Smooth muscle cell of the coronary artery (primary cell): ENCODE measurements at places on chromosomes 5 and 9. TPM values are rescaled to one million over a fixed set of nuclear protein-coding genes. Genes with fewer than 3 reads are reported as not detected.

The ADAMTS2 gene
- 67.2 and 67.6 TPM in 2 replicates for total RNA-seq

The ASTN2 gene
- 7.1 and 24.5 TPM in 2 replicates for total RNA-seq

The SPINK7 gene
- total RNA-seq: not detected in 2 replicates

The CNTNAP3B gene
- 0.94 and 25.9 TPM in 2 replicates for total RNA-seq

The GZMA gene
- 0.08 TPM in 1 of 2 replicates, not detected in the other for total RNA-seq

The RASGRF2 gene
- total RNA-seq: 0.59 and 8.9 TPM in 2 replicates

The CEL gene
- total RNA-seq: under 0.01 and 0.15 TPM in 2 replicates

The FBP1 gene
- total RNA-seq: 0.08 TPM in 1 of 2 replicates, not detected in the other

The CLPTM1L gene
- 256 and 374 TPM in 2 replicates for total RNA-seq

The GADD45G gene
- 0.08 and 3.3 TPM in 2 replicates for total RNA-seq

The MAMDC2 gene
- 2.7 and 3.5 TPM in 2 replicates for total RNA-seq

The MOB3B gene
- 0.15 TPM in 1 of 2 replicates, not detected in the other for total RNA-seq

The ZFP2 gene
- total RNA-seq: 0.60 and 2.7 TPM in 2 replicates

The SLC46A2 gene
- total RNA-seq: not detected in 2 replicates

The FCN1 gene
- total RNA-seq: not detected in 2 replicates

The EIF4E1B gene
- not detected in 2 replicates for total RNA-seq

The DDX41 gene
- total RNA-seq: 138 and 249 TPM in 2 replicates

The MCC gene
- 96.2 and 102 TPM in 2 replicates for total RNA-seq

The SVEP1 gene
- total RNA-seq: 9.8 and 150 TPM in 2 replicates

The TMEM141 gene
- 36.9 and 88.0 TPM in 2 replicates for total RNA-seq

The C9orf50 gene
- total RNA-seq: 0.08 TPM in 1 of 2 replicates, not detected in the other

The GFPT2 gene
- 57.2 and 64.9 TPM in 2 replicates for total RNA-seq

The RAI14 gene
- 125 and 131 TPM in 2 replicates for total RNA-seq

The GTF2H2C gene
- total RNA-seq: 18.8 and 26.2 TPM in 2 replicates

The FBXO38 gene
- 36.0 and 43.9 TPM in 2 replicates for total RNA-seq
